ENCODE measurements at places on chromosomes 16 and 17.

DNA sequence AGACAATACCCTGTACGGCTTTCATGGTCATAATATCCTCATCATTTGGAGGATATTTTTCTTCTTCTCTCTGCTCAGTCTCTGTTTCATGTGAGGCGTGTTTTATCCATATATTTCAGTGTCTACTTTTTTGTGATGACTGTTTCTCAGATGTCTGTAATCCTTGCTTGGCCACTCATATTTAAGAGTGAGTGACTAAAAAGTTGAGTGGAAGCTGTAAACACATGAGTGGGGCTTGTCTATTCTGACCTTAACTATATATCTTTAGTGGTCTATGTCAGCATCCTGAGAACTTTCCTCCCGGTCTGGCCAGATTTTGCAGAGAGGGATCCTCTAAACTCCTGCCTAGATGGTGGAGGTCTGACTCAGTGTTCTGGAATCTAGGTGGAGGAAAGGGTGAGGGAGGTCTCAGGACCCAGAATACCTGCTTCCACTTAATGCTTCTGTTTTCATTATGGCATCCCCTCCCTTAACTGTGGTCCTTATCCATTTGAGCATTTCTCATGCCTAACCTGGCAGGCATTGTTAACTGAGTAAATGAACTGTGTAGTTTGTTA, 6.0 kb downstream of the DDX19B start:
- ATAC-seq: no peak

DNA sequence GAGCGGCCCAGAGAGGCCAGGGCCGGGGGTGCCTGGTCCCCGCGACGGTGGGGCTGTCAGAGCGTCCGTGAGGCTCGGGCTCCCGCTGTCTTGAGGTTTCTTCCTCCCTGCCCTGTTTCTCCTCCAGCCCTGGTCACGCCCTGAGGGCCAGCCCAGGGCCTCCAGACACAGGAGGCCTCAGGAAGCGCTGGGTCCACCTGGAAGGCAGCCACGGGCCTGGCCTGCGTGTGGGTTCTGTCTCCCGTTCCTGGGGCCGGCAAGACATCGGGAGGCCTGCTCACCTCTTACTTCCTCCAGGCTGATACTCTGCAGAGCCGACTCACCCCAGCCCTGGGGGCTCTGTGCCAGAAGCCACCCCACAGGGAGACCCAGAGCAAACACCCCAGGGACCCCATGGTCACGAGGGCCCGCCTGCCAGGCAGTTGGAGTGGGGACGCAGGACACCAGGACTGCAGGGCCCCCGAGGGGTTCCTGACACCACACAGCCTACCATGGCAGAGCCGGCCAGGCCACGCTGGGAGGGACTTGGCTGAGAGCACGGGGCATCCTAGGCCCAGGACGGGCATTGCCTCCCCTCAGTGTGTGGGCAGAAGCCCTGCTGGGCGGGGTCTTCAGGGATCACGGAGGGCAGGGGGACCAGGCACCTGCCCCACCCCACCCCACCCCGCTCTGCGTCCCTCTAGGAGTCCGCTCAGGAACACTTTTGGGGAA, 18.9 kb upstream of the CACNA1H start:
- ATAC-seq: peak; percentile 18

DNA sequence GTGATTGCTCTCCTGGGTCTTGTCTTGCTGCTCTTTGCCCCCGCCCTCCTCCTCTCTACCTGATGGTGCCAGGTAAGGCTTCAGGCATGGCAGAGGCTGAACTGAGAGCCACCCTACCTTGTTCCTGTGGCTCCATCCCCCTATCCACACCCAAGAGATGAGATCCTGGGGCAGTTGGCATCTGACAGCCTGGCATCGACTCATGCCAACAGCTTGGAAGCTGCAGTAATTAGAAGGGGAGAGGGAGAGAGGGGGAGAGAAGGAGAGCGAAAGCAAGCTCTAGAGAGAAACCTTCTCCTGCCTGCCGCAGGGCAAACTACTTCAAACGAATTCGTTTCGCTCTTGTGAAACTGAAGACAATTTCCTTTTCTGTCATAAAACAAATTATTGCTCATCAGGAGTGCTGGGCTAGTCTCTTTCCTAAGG, 13.8 kb upstream of the SP6 start:
- no peak for ATAC-seq

GRCh38 chr16:4664538-4665418, 28.6 kb upstream of the NUDT16L1 start:
- no peak for ATAC-seq

DNA sequence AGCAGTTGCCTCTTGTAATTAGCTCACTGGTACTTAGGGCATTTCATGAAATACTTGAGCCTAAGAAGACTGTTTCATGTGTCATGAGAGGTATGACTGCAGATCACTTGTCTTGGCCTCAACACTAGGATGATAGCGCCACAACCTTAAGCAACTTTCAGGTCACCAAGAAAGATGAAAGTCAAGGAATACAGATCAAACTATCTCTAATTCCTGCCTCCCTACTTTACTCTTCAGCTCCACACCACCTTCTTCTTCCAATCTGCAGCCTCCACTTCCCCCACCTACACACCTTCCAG, 28.0 kb downstream of the GNA13 start:
- ATAC-seq: no peak

DNA sequence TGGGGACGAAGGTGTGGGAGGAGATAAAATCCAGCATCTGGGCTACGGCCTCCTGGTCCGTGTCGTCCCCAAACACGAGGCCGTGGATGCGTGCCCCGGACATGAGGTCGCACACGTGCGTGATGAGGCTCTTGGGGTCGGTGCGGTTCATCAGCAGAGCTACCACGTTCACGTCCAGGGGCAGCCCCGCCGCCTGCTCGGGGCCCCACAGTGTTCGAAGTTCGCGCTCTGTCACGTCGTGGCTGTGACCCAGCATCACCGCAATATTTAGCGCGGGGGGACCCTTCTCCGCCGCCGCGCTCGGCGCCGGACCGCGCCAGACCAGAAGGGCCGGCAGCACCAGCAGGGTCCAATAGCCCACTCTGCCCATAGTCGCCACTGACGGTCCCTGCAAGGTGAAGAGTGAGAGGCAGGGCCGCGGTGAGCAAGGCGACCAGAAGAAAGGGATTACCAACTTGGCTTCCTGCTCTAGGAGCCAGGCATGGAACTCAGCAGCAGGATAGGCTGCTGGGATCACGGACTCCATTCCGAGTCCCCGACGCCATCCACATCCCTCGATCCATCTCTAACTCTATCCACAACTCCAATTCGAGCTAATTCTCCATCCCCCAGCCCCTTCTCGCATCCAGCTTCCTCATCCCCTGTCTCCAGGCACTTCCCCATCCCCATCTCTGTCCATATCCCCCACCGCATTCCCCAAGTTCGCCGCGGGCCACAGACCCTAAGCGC, 2.0 kb downstream of the GRIN2A start:
- no peak for ATAC-seq

DNA sequence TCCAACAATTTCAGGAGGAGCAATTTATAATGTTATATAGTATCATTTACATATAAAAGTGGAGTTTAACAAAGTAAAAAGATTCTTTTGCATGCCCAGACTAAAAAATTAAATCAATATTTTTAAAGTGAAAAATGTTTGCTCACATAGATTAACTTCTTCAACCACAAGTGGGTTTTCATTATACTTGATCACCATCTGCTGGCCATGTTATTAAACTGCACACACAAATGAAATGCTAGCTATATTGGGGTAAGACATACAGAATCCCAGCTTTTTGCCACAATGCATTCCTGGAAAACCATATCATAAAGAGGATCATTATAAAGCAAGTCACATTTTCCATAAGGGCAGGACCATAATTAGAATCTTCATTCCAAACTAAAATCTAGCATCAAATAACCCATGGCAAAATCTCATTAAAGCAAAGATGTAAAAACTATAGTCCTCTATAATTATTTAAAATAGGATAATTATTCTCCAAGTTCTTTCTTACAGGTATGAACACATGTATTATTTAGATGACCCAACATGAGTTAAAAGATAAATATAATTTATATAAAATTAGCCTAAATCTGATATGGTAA, 26.3 kb downstream of the CEP112 start:
- ATAC-seq: peak; percentile 83

GRCh38 chr16:58299757-58300349, 5.0 kb upstream of the PRSS54 start:
- ATAC-seq: no peak

- ATAC-seq: no peak
Measured at GRCh38 chr17:77466596-77467223, 325.9 kb downstream of the SEC14L1 start.

GRCh38 chr17:45311760-45312476, 4.9 kb downstream of the MAP3K14 start:
- peak; percentile 7 for ATAC-seq

DNA sequence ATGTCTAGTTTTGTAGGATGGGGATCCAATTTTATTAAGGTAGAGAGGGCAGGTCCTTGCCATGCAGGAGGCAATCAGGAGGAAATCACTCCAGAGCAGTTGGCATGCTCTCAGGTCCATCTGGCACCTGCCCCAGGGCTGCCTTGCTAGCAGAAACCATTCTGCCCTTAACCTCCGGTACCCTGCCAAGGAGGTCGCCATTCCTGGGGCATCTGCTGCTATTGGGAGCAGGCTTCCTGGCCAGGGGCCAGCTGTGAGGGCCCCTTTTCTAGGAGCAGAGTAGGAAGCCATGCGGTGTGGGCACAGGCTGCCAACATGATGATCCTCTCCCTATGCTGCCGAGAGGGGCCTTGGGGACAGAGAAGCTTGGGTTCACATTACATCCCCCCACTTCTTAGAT, 47.6 kb upstream of the MGAT5B start:
- no peak for ATAC-seq

DNA sequence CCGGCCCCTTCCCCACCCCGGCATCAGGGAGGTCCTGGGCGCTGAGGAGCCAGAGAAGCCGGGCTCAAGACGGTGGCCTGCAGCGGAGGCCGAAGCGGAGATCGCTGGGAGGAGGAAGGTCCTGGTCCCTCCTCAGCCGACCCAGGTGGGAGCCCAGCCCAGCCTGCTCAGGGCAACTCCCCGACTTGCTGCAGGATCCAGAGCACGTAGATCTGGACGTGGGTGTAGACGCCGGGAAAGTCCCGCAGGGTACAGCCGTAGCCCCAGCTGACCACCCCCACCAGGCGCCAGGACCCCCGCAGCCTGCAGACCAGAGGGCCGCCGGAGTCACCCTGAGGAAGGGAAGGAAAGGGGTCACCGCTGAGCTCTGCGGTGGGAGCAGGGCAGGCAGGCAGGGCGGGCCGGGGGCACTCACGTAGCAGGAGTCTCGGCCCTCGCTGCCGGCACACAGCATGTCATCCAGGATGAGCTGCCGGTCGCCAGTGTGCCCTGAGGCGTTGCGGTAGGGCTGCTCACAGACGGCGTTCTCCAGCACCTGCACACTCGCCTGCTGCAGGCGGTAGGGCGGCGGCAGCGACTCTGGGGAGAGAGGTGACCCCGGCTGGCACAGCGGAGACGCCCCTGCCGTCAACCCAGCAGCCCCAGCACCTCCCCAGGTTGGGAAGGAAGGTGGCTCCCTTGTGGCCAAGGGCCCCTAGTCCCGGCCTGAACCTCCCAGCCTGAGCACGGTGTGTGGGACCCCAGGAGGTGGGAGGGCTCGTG, 5.4 kb downstream of the TPSD1 start:
- no peak for ATAC-seq

DNA sequence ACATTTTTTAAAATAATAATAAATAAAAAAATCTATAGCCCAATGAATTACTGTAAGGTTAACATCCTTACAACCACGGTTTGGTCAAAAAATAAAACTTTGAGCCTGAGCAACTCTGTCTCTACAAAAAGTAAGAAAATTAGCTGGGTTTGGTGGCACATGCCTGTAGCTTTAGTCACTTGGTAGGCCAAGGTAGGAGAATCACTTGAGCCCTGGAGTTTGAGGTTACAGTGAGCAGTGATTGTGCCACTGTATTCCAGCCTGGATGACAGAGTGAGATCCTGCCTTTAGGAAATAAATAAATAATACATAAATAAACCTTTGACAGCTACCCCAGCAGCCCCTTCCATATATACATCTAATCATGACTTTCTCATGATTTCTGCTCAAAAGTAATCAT, 26.9 kb upstream of the PHAF1 start:
- no peak for ATAC-seq

GRCh38 chr17:31931756-31932155, 5.1 kb upstream of the SUZ12 start:
- ATAC-seq: no peak

- no peak for ATAC-seq
Measured at GRCh38 chr17:72267601-72268000, 146.8 kb downstream of the SOX9 start.

DNA sequence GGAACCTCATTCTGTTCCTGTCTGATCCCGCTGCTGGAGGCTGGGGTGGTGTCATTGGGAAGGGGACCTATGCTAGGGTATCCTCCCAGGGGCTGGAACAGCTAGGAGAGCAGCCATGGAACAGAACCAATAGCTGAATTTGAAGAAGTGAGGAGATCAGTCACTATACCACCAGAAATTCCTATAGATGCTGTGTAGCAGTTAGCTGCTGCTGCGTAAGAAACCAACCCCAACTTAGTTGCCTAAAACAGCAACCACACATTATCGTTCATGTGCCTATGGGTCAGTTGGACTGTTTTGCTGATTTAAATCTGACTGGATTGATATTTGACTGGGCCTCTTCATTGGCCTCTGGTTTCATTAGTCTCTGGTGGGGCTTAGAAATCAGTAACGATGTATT, 20.4 kb upstream of the SYT17 start:
- ATAC-seq: no peak

GRCh38 chr17:74219576-74220133, 6.3 kb downstream of the TTYH2 start:
- ATAC-seq: no peak

DNA sequence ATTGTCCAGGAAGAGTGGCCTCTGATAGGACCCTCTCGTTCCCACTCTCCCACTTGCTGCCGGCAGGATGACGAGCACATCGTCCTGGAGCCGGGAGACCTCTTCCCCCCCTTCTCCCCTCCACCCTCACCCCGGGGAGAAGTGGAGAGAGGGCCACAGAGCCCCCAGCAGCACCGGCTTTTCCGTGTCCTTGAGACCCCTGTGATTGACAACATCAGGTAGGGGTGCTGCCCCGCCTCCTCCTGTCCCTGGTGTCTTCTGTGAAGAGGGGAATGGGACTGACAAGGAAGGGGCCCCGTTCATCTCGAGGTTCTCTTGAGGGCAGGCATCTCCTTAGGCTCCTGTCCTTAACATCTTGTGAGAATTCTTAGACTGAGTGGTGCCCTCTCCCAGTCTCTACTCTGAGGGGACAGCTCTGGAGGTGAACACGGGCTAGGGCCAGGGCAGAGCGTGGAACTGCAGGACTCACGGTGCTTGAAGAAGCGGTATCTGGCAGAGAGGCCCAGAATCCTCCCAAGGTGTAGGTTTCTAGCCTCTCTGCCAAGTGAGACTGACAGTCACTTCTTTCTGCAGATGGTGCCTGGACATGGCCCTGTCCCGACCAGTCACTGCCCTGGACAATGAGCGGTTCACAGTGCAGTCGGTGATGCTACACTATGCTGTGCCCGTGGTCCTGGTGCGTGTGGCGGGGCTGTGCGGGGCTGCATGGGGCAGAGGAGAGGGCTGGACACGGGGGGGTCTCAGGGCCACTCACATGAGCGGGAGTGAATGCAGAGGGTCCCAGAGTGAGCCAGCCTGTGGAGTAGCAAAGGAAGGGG, 26.4 kb downstream of the CASKIN2 start:
- no peak for ATAC-seq

GRCh38 chr17:74748279-74748528, 224 bp upstream of the NHERF1 start:
- ATAC-seq: no peak
